ENCODE measurements at places on chromosomes 11 and 22.

GRCh38 chr11:47248664-47249377, at the start of gene ACP2:
Gene ACP2 (minus strand): TSS chr11:47248814. CDS start chr11:47248789, 25 bp downstream.
- DNase-seq = peak; percentile 82

DNA sequence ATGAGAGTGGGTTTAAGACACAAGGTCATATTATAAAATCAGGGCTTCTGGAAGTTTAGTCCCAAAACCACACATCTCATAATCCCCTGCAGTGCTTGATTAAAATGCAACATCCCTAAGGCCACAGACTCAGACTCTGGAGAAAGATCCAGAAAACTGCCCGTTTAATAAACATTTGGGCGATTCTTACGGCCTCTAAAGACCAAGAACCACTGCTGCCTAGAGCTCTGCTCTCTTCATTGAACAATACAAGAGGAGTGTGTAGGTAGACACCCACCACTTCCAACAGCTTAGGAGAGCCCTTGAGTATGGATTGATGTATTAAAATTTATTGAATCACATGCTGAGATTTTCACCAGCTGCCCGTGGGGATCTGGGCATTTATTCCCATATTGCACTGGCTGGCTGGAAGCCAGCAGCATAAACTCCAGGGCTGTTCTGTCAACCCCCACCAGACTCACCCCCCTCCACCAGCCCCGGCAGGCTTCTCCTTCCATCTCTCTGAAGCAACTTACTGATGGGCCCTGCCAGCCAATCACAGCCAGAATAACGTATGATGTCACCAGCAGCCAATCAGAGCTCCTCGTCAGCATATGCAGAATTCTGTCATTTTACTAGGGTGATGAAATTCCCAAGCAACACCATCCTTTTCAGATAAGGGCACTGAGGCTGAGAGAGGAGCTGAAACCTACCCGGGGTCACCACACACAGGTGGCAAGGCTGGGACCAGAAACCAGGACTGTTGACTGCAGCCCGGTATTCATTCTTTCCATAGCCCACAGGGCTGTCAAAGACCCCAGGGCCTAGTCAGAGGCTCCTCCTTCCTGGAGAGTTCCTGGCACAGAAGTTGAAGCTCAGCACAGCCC, 749 bp upstream of the BEST1 start:
- DNase-seq = no peak

- no peak for DNase-seq
Observed at GRCh38 chr11:71484248-71485062, 31.5 kb downstream of the NADSYN1 start.

- DNase-seq = no peak
Observed at GRCh38 chr11:111460856-111461255, 51.3 kb downstream of the BTG4 start.

GRCh38 chr11:65219930-65220213, 38.1 kb downstream of the CAPN1 start:
- DNase-seq = no peak

- peak; percentile 60 for DNase-seq
Observed at GRCh38 chr11:28110108-28110820, 2.1 kb downstream of the METTL15 start.

DNA sequence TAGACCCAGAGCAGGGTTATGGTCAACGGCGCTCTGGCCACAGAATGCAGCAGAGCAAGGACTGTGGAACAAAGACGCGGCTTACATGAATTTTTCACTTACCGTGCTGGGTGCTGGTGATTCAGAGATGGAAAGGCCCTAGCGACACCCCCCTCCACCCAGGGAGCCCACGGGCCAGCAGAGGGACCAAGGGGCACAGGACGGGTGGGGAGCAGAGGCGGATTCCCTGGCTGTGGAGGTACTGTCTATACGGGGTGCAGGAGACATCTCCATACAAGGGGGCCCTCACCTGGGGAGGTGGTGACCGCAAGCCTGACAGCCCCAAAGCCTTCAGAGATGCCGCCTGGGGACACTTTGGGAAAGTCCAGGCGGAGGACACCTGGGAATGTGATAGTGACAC, 1.1 kb upstream of the SEPTIN5 start:
- no peak for DNase-seq

DNA sequence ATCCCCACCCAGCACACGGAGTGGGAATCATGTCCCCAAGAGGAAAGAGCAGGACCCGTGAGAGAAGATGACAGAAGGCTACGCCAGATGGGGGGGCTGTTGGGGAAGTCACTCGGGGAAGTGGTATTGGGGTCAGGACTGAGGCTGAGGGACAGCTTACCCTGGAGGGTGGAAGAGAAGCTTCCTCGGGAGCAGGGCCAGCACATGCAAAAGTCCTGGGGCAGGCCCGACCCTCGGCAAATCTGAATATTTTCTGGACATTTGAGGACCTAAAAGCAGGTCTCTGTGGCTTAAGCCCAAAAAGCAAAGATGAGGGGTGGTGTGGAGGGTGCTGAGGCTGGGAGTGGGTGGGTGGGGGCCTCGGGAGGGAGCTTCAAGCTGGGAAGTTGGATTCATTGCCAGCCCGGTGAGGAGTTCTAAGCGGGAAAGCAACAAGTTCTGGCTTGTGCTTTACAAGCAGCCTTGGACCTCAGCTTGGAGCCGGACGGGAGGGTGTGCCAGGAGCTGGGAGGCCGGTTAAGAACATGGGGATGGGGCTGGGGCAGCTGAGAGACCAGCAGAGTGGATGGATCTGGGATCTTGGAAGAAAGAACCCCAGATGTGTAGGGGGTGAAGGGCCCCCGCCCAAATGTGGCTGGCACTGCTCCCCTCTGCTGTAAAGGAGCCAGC, 34.9 kb downstream of the GRAMD4 start:
- DNase-seq = no peak

DNA sequence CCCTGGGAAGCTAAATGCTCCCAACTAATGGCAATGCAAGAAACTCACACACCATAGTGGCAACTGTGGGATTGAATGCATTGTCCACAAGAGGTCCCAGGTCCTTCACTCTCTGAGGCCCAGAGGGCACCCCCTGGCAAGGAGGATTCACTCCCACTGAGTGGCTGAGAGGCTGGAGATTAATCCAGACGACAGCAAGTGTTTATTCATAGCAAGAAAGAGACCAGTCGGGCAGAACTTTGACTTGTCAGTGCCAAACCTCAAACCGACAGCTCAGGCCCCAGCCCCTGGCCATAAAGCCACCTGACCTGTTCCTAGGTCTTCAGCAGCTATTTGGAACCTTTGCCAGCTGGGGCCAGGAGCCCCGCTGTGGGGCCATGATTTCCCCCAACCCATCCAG, 54.5 kb upstream of the MPEG1 start:
- DNase-seq = no peak

GRCh38 chr11:117430293-117430955, 102.8 kb downstream of the CEP164 start:
- no peak for DNase-seq

DNA sequence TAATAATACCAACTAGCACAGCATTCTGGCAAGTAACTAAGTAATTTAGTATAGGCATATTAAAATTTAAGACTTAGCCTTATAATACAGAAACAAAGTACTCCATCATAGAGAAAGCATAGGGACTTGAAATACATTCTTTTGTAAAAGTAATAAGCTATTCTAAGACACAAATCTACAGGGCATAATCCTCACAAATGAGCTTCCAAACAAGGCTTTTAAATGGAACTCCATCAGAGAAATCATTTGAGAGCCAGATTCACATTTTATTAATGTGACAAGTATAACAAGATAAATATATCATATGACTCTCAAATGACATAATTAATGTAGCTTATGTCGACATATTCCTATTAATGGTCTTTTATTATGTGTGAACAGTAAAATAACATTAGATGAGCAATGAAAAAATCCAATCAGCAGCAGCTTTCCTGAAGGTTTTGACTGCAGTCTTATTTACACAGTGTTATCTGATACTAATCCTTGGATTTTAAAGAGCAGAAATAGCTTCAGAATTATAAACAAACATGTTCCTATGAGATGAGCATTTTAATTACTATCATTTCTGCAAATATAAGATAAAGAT, 241.4 kb downstream of the TTC28 start:
- no peak for DNase-seq

- peak; percentile 48 for DNase-seq
Observed at GRCh38 chr22:38317122-38317994, at the start of gene CSNK1E. Gene CSNK1E (minus strand): TSS chr22:38317433. CDS start chr22:38314157, 3,276 bp downstream.

DNA sequence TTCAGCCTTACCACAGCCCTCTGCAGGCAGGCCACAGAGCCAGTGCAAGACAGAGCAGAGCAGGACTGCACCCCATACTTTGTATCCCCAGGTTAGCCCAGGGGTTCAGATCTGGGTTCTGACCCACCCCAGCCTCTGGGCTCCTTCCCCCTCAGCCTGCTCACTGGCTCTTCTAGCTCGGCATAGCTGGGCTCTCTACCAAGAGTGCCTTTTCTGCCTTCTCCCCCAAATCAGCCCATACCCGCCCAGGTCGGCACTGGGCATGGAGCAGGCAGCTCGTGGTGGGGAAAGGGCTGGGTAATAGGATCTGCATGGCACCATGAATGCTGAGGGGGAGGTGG, 8.3 kb downstream of the RELT start:
- no peak for DNase-seq

DNA sequence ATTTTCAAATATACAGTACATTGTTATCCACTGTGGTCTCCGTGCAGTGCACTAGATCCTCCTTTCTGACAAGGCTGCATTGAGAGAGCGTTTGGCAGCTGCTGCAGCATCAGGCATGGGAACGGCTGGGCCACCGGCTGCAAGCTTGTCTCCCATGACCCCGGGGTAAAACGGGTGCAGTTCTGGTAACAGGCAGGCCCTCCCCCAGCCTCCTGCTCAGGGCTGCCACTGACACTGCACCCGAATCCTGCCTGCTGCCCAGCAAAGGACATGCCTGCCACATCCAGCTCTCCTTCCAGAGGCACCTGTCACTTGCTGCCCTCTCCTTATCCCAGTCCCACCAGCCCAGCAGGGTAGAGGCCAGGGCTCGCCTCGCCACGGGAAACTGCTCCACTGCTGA, 124.5 kb upstream of the TMEM45B start:
- DNase-seq = no peak

GRCh38 chr22:38775656-38776055, 18.3 kb downstream of the DNAL4 start:
- no peak for DNase-seq

DNA sequence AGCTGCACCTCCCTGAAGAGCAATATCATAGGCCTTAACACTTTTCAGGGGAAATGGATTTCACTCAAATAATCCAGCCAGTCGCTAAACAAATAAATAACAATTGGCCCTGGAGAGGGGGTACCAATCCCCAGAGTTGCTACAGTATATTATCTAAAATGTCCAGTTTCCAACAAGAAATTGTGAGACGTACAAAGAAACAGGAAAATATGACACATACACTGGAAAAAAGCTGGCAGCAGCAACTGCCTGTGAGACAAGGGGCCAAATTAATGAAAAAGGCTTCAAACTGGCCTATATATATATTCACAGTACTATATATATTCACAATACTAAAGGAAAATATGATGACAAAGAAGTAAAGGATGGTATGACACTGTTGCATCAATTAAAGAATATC, 4.0 kb downstream of the NF2 start:
- no peak for DNase-seq

GRCh38 chr11:17850336-17850735, 115.8 kb downstream of the KCNC1 start:
- no peak for DNase-seq

- no peak for DNase-seq
Observed at GRCh38 chr22:45970705-45971407, 6.1 kb downstream of the WNT7B start.

- DNase-seq = no peak
Observed at GRCh38 chr11:109911488-109911887, 181.7 kb upstream of the ZC3H12C start.

GRCh38 chr11:32960553-32961164, 55.0 kb upstream of the DEPDC7 start:
- DNase-seq = no peak

GRCh38 chr11:128153697-128154048, 433.7 kb downstream of the ETS1 start:
- DNase-seq = no peak

GRCh38 chr22:48567213-48567975, 1260.3 kb downstream of the BRD1 start:
- DNase-seq = no peak

DNA sequence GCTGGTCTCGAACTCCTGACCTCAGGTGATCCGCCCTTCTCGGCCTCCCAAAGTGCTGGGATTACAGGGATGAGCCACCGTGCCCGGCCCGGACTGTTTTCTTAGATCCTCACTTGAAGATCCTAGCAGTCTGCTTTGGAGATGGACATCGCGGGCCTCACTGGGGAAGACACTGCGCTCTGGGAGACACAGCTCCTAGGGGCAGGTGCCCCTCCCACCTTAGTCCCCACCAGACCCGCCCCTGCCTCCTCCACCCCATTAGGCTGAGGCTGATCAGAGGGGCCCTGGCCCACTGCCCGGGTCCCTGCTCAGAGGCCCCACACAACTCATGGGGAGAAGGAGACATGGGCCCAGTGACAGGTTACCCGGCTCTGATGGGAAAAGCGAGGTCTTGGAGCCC, 11.3 kb upstream of the LTO1 start:
- DNase-seq = no peak

All from activated CD4-positive, alpha-beta T cell treated with anti-CD3 and anti-CD28 coated beads, Interleukin-2, amount 50 U/mL, for 24 hours (primary cell).